ENCODE measurements at places on chromosomes 12 and 14.

GRCh38 chr12:112239020-112239419, 113.7 kb downstream of the TRAFD1 start:
- no peak for DNase-seq

DNA sequence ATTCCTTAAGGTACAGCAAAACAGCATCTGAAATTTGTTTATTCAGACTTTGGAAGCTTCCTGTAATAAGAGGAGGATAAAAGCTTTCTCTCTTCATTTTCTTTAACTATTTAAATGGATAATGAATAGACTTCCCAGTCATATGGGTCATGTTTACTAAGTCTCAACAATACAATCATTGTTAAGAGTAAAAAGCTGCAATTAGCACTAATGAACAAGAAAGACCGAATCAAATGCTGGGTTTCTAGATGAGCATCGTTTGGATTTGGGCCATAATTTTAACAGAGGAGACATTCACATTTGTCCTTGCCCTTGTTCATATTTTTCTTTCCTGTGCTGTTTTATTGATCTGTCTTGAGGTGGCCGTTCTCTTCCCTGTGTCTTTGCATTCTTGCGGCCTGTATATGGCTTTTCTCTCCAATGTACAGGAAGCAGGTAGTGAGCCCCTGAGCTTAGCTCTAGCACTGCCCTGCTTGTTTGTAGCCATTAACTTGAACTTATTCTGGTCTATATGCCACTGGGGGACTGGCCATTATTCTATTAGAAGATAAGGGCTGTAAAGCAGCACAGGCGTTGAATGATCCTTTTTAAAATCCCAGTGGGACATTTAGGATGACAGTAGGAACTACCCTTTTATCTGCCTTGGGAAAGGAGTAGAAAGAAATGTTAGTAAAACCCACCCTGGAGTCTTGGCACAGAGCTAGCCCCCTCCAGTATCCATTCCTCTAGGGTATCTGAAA, 34.6 kb downstream of the ABHD12B start:
- peak; percentile 39 for DNase-seq

- DNase-seq, result no peak
Observed at GRCh38 chr14:89201645-89202044, 215.4 kb downstream of the FOXN3 start.

- DNase-seq, result peak; percentile 1
Observed at GRCh38 chr14:40656311-40656710, 950.4 kb upstream of the LRFN5 start.

- DNase-seq, result no peak
Observed at GRCh38 chr12:104822941-104823340, 135.1 kb downstream of the SLC41A2 start.

GRCh38 chr12:50508970-50509663, 4.3 kb downstream of the DIP2B start:
- DNase-seq, result no peak

DNA sequence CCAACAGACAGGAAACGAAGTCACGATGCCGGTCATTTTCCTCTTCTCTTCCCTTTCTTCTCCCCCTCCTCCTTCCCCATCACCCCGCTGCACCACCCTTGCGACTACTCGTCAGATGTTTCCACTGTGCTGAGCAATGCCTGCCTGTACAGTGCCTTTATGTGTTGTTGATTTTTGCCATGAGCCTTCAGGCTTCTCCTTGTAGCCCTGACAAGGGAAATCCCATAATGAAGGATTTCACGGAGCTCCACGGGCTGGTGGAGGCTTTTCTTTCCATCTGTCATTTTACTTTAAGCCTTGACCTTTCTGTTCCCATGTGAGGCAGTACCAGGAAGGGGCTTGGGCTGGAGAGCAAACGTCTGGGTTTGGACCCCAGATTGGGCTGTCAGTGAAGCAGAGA, 28.7 kb upstream of the CCND2 start:
- DNase-seq, result no peak

DNA sequence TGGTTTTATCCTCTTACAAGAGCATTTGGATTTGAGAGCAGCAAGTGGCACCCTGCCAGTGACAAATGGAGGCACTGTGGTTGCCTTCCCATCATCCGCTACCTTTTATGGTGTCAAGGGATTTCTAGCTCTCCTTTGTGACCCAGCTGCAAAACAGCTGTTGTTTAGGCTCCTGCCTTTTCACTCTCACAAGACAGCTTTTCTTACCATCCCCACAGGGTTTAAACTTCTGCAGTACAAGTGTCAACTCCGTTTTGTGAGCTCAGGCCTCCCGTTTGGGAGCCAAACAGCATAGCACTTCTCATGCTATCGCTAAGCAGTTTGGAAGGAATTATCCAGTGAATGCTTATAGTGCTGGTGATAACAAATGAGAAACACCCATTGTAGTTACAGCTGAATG, 331.4 kb downstream of the TMTC2 start:
- no peak for DNase-seq

GRCh38 chr12:128980623-128981022, 127.3 kb downstream of the GLT1D1 start:
- DNase-seq, result no peak

GRCh38 chr12:7693793-7694192, 1.8 kb downstream of the GDF3 start:
- no peak for DNase-seq

Data from NCI-H146 (cell line).